ENCODE measurements at places on chromosomes 3 and 15. TPM values are rescaled to one million over a fixed set of nuclear protein-coding genes. Genes with fewer than 3 reads are reported as not detected.

GRCh38 chr3:103006526-103007183, 571.8 kb downstream of the ZPLD1 start:
- DNase-seq: no peak

DNA sequence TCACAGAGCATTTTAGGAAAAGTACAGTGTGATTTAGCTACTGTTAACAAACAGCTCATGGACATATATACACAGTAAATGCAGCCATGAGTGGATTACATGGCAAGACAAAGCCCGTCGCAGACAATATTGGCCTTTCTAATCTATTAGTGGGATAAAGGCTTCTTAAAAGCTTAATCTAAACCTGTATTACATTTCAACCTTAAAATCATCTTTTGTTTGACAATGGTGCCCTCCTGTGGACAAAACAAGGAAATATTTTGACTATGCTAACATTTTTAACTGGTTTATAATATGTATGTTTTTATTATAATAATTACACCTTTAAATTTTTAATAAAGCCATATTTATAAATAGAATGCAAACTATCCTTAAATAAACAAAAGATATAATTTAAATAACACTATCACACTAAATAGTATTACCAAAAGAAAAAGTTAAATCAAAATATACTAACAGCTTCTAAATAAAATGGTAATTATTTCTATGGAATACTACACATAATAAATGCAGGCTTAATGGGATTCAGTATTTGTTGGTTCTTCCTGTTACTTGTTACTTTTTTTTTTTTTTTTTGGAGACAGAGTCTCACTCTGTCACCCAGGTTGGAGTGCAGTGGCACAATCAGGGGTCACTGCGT, 38.6 kb downstream of the TAFA4 start:
- peak; percentile 4 for DNase-seq

DNA sequence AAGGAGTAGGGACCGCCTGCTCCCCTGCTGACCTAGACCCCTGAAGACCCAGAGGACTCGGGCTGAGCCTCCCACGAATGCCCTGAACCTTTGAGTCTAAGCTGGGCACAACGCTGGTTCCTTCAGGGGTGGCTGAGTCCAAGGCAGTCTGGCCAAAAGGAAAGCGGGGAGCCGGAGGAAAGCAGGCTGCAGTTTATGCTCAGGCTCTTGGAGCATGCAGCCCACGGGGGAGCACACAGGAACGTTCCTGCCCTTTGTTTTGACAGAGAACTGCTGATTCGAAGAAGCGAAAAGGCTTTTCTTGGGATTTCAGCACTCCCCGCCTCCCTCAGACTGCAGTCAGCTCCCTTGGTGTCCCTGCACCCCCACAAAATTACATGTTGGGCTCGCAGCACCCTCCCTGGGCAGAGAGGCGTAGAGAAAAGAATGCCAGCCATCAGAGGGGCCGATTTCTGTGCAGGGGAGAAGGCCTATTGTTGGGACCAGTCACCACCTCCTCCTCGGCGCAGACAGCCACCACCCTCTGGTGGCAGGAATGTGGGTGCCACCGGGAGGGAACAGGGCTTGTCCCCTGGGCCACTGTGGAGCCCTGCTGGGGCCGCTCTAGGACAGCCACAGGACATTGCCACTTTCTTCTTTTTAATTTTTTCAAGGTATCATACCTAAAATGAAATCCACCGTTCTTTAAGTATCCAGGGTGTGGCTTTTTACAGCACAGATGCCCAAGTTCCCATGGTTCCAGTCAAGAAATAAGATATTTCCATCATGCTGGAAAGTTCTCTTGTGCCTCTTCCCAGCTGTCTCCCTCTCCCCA, 72.2 kb downstream of the SMAD6 start:
- peak; percentile 82 for DNase-seq

DNA sequence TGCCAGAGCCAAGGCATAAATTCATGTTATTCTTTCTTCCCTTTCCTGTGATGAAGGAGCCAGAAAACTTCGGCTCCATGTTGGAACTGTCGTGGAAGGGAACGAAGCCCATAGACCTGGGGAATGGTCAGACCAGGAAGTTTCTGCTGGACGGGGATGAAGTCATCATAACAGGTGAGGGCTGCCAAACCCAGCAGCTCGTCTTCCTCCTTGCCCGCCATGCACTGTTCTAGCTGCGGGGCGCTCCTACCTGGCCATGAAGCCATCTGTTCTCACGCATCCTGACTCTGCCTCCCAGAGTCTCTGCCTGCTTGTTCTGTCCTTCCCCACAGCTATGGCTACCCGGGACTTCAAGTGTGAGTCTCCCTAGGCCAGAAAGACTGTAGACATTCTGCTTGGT, 28.2 kb downstream of the FAH start:
- no peak for DNase-seq

DNA sequence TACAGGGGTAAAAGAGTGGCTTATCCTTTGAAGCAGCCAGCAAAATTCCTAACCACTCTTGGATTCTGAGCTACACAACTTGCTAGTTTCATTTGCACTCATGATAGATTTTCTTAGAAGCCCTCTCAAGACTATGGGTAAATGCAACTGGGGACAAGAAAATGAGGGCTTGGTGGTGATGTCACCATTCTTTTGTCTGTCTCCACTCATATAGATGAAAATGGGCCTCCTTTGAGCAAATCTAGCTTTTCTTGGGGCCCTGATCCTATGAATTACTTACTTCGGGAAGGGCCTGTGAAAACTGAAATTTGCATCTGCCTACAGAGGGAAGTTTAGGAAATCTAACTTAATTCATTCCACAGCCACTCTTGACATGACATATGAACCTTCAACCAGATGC, 486.3 kb downstream of the MAGI1 start:
- DNase-seq: no peak

DNA sequence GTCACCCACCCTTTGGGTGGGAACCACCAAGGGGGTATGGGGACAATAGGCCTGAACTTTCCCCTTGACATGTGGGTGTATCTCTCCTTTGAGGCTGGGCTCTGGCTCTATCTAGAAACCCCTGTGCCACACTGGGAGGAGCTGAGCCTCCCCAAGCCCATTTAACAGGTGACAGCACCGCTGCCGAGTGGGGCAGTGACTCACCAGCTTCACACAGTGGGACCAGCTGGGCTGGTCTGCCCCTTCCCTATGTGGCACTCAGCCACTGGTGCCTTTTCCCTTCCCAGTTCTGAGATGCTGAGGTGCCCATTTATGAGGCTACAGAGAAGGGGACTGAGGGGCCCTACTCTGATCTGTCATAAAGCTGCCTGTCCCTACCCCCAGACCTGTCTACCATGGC, 5.1 kb downstream of the PSTPIP1 start:
- DNase-seq: no peak

DNA sequence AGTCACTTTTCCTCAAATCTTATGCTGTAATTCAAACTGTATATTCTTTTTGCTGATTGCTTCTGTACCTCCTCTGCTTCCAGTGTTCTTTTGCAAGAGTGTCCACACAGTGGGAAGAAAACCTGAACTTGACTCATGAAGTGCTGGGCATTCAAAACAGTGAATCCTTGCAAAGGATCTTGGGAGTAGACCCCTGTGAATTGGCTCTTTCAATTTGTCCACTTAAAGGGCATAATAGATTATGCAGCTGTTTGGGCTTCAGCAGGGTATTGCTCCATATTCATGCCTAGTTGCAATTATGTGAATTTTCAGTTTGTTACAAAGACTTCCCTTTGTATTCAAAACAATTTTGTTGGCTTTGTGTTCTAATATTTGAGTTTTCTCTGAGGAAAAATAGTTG, 11.4 kb downstream of the ZFAND6 start:
- DNase-seq: no peak

Gene GP5
- 0.02 TPM for total RNA-seq

Gene KBTBD13
- total RNA-seq: not detected
